ENCODE measurements at places on chromosomes 7 and 10.

DNA sequence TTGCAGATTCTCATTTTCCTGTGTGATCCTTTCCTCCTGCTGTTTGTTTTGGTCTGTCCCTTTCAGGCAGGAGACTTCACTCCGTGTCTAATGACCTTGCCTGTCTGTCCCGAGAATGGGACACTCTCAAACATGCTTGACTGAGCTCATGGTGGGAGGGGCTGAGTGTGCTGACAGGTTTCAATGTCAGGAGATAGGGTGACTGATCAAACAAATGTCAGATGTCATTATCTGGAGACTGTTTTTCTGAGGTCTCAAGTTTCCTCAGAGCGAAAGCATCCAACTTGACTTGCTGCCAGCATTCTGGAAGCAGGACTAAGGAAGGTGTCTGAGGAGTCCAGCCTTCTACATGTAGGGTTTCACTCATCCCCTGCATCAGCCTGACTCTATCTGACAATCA is 228.8 kb upstream of the KIAA1217 start:
- DNase-seq: no peak

DNA sequence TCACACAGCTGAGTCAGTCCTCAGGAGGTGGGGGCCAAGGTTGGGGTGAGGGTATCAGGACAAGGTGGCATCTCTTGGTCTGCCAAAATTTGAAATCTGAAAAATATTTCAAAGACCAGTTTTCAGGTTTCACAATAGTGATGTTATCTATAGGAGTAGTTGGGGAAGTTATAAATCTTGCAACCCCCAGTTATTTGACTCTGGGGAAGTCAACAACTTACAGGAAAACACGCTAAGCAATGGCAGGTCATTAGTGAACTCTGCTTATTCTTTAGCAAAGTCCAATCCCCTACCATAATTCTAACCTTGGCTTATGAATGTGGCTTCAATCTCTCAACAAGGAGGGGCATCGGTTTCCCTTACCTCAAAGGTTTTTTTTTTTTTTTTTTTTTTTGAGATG is 94.9 kb downstream of the MARCHF5 start:
- no peak for DNase-seq

- DNase-seq: no peak
Observed at GRCh38 chr10:112605063-112605462, 158.0 kb downstream of the VTI1A start.

DNA sequence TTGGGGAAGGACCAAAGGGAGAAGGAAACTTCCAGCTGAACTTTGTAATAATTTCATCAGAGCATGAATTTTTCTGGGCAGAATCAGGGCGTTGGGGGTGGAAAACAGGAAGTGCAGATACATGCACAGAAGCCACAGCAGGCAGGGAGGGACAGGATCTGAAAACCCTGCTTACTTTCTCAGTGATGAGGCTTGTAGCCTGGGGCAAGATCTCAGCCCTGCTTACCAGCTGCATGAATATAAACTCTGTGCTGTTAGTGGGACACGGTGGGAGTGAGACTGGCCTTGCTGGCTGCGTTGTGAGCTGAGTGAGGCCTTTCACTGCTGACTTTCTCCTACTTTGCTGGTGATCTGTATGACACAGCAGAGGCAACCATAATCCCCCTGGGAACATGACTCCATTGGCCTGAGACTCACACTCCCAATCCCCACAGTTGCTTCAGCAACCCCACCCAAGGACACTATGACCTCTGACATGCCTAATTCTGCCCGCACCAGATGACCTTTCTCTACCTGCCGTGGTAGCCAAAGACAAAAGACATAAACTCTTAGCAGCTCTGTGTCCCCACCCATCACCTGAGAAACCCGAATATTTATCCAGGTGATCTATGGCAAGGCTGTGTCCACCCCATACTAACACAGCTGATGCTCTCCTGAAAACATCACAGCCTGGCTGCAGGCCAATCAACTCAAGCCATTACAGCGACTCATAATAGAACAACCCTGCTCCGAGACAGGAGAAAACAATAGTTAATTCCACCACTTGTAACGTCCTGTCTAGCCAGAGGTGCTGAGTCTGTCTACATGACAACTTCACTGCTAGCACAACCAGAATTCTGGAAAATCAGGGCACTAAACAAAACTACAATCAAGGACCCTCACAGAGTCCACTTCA is 190.7 kb upstream of the CHRM2 start:
- no peak for DNase-seq

- no peak for DNase-seq
Observed at GRCh38 chr7:8014399-8014798, 45.8 kb downstream of the GLCCI1 start.

GRCh38 chr10:114893251-114893650 is 44.7 kb upstream of the TRUB1 start:
- DNase-seq: no peak

GRCh38 chr7:127979728-127980126 is 51.5 kb downstream of the LRRC4 start:
- DNase-seq: no peak

DNA sequence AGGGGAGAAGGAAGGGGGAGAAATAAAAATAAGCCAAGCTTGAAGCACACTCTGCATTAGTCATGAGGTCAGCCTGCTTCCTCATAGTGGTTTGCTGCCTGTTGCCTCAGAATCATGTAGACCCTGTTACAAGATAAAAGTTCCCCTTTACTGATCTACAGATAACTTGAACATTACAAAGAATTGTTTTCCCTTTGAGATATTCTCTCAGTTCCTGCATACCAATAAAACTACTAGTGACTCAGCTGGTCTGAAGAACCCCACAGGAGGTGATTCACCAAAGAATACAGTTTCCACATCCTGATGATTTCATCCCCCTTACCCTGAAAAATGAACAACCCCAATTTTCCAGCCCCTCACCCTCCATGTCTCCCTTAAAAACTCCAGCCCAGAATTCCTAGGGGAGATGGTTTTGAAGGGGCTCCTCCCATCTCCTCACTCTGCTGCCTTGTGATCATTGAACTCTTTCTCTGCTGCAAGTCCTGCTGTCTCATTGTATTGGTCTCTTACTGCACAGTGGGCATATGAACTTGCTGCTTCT is 31.5 kb upstream of the NRP1 start:
- no peak for DNase-seq

Data from GM13977 (cell line).